ENCODE measurements at places on chromosomes 5 and 9.

DNA sequence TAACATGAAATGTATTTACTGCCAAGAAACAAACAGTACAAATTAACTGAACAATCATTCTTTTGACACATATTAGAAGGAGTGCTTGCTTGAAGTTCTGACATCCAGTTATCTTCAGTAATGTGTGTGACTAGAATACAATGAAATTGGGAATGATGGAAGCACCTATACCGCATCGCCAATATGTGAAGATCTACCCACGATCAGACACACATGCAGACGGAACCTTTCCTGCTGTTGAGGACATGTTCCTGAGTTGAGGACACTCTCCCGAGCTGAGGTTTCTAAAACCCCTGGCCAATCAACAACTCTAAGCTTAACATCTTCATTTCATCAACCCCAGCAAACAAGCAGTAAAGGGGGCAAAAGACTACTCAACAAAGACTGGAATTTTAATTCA is at the start of gene OR13C3:
TSS of gene OR13C3 (minus strand) at position 101 of the 400 bp plus-strand sequence. CDS start 133 bp downstream, outside the sequence.
- no peak for DNase-seq

DNA sequence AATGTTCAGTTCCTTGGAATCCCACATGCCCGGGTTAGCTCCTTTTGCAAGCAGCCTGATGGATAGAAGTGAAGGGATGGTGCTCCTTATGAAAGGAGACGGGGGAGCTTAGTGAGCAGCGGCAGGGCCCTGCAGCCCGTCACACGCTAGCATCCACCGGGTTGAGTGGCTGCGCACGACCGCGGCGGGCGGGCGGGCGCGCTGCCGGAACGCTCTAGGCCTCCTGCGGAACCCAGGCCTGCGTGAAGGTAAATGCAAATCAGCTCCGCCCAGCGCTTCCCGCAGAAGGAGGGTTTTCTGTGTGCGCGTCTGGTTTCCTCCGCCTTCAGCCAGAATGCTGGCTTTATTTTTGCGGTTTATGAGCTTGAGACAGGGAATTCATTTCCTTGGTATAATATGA is 19.8 kb downstream of the IL12B start:
- no peak for DNase-seq

DNA sequence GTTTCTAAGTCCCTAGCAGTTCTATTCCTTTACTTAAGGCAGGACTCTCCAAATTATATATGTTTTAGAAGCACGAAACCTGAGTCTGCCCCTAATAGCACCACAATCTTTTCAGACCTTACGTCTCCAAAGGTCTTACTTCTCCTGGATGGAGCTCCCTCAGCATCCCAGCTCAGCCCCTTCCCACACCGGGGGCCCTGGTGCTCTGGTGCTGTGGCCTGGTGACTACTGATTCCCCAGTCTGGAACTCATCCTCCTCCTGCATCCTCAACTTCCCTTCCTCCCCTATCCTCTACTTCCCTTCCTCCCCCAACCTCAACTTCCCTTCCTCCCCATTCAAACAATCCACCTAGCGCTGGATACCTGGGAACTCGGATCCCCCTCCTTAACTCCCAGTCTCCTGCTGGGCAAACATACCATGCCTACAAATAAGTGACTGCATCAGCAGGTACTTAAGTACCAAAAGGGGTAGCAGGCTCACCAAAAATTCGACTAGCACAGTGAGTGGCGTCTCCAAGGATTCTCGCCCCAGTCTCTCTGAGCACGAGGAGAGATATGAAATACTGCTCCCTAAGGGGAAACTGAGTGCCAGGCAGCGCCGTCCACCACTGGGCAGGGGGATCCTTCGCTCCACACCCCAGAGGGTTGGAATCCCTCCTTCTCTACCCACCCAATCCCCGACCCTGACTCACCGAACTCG is 831 bp downstream of the IGFBPL1 start:
- DNase-seq: no peak

GRCh38 chr9:127086771-127087170 is 35.7 kb downstream of the ANGPTL2 start:
- DNase-seq: no peak

- peak; percentile 23 for DNase-seq
Measured at GRCh38 chr9:95874303-95874988, 1.0 kb upstream of the ERCC6L2 start.

GRCh38 chr5:150492621-150493020 is 15.3 kb upstream of the NDST1 start:
- DNase-seq: peak; percentile 73

- DNase-seq: peak; percentile 49
Measured at GRCh38 chr9:95506428-95506677, 10.4 kb downstream of the PTCH1 start.

DNA sequence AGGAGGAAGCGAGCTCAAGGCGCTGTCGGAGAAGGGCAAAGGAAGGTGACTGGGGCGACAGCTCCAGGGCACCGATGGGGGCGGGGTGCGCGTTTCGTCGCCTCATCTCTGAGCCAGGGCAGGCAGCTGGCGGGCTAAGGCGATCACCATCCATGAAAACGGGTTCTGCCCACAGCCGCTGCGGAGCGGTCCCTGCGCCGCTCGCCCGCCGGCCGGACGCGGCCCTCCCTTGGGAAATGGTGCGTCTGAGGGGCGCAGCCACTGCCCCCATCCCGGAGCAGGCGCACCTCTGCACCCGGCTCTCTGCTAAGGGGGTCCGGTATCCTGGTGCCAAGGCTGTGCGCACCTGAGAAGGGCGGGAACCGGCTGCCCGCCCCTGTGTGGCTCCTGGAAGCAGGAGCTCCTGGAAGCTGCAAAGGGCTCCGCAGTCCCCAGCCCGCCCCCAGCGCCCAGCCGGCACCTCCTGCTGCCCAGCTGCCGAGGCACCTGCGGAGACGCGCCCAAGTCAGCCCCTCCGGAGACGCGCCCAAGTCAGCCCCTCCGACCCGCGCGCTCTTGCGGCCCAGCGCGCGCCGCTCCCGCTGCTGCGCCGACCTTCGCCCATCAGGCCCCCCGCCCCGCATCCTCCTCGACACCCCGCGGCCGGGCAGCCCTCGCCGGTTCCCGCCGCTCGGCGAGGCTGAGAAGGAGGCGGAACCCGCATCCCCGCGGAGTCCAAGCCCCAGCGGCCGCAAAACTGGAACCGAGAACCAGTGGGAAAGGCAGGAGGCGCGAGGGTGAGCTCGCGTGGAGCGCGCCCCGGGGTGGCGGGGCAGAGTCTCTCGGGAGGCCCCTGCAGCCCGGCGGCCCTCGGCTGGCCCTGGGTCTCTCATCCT is 757 bp downstream of the ANKRD34B start:
- DNase-seq: no peak

DNA sequence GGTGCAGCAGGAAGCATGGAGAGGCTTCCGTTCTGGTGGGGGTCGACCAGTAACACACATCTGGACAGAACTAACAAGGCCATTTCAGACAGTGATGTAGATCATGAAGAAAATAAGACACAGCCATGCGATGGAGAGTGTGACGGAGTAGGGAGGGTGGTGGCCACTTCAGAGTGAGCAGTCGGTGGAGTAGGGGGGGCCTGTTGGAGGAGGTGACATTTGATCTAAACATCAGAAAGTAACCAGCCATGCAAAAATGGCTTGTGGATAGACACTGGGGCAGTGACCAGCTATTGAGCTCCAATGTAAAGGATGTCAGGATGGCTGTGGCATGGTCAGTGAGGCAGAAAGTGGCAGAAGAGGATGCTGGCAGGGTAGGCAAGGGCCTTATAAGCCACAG is 65.9 kb downstream of the PPARGC1B start:
- no peak for DNase-seq

GRCh38 chr5:1521671-1522600 is 1.8 kb downstream of the LPCAT1 start:
- peak; percentile 86 for DNase-seq

GRCh38 chr9:92406477-92406876 is 2.1 kb upstream of the OGN start:
- no peak for DNase-seq

DNA sequence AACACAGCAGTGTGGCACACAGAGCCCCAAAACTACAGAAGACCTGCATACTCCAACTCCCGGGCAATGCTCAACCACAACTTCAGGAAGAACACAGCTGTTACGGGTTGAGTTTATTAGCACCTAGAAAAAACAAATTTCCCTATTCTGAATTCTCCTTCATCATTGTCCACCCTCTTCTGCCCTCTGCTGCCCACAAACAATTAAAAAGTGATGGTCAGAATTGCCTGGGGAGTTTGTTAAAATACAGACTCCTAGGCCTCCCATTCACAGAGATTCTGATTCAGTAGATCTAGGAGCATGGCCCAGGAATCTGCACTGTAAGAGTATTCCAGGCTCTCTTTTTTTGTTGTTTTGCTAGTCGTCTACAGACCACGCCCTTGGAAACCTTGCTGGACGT is 310.6 kb downstream of the NDUFS4 start:
- no peak for DNase-seq

DNA sequence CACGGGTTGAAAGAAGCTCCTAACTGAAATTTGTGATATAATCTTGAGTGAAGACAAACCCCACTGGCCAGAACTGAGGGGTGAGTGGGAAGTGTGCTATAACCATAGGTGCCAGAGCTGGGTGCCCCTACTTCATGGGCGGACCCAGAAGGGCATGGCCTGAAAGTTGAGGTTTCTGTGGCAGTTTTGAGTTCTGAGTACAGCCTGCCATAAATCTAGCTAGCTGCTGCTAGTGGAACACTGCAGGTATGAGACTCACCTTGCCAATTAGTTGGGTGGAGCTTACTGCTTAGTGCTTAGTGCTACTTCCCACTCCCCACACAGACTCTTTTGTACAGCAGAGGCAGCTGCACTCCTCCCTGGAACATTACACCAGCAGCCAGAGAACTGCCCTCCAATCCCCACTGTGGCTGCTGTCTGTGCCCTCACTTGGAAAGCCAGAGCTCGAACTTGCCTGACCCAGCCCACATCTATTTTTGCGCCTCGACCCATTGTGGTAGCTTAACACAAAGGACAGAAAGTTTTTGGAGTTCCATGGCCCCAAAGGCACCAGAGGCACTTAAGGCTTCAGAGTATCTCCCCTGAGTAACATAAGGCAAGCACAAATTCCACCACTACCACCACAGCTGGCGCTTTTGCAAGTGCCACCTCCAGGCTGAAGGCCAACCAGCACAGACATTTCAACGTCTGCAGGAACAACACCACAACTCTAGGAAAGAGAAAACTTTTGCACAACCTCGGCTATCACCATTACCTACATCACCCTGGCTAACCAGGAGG is 27.1 kb upstream of the PTGER4 start:
- no peak for DNase-seq

DNA sequence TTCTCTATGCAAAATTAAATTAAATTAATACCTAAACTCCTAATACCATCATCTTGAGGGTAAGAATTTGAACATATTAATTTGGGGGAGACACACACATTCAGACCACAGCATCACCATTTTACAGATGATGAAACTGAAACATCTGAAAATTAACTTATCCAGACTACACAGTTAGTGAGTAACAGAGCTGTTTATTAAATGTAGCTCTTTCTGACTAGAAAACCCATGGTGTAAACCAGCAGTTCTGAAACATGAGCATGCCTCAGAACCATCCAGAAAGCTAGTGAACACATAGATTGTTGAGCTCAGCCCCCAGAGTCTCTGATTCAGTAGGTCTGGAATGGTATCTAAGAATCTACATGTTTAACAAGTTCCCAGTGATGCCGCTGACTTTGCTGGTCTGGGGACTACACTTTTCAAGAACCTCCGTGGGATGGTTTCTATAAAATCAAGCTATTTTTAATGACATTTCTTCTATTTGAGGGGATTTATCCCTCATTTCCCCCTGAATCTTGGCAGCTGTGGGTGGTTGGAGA is 113.5 kb downstream of the RORB start:
- no peak for DNase-seq

GRCh38 chr9:136850866-136851775 is 1.0 kb upstream of the MAMDC4 start:
- no peak for DNase-seq

GRCh38 chr9:30301271-30301963 is 2083.0 kb upstream of the ACO1 start:
- DNase-seq: no peak

DNA sequence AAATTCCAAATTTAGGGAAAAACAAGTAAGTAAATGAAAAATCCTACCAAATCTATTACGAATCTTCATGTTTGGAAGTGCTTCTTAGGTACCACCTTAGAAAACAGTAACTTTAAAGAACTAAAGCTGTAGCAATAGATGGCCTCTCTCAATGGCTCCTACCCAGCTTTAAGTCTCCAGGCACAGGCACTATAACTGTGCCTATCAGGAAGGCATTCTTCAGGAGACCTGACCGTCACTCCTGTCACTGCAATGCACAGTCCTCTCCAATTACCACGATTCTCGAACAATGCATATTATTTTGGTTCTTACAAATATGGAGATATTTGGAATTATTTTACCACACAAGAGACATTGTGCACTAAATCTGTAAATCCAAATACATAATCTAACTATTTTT is 12.9 kb downstream of the NFIB start:
- DNase-seq: no peak

GRCh38 chr9:130304643-130305042 is 39.1 kb downstream of the HMCN2 start:
- no peak for DNase-seq

- DNase-seq: no peak
Measured at GRCh38 chr5:148491793-148492184, 108.0 kb downstream of the FBXO38 start.

DNA sequence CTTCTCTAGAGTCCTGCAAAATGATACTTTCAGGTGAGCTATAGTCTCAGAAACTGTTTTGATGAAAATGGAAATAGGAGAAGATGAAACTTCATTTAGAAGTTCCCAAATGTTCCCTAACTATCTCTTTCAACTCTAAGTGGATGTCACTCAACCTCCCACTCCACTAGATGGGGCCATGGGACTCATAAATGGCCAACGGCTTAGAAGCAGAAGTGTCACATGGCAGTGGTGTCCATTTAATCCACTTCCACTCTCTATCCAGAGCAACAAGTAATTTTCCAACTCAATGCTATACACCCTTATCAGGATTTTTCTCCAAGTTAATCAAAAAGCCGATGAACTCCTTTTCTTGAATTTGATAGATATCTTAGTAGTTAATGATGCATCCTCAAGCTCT is 295.7 kb downstream of the EDIL3 start:
- DNase-seq: peak; percentile 19
